ENCODE measurements at places on chromosomes 2 and 18.

DNA sequence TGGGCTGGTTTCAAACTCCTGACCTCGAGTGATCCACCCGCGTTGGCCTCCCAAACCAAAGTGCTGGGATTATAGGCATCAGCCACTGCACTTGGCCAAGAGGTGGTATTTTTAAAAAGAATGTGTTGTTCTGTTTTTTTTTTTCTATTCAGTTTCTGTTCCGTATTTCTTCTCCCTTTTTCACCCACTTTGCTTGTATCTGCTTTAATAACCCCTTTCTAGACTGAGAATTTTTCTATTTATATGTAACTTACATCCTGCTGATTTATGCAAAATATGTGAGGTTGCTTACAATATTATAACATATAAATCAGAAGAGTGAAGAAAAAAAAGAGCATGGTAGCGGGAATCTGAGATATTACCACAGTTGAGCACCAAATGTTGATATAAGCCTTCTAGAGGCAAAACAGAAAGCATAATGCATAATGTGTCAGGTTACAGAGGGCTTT is 17.2 kb upstream of the LYPD6B start:
- no peak for DNase-seq

DNA sequence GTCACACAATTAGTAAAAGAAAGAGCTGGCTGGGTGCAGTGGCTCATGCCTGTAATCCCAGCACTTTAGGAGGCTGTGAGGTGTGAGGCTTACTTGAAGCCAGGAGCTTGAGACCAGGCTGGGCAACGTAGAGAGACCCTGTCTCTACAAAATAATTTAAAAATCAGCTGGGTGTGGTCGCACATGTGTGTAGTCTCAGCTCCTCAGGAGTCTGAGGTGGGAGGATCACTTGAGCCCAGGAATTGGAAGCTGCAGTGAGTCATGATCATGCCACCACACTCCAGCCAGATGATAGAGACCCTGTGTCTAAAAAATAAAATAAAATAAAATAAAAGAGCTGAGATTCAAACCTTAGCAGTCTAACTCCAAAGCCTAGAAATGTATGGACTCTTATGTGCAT is 39.0 kb upstream of the NEDD4L start:
- DNase-seq: no peak

- no peak for DNase-seq
Observed at GRCh38 chr2:70888923-70889715, 46.6 kb upstream of the ATP6V1B1 start.

- DNase-seq: no peak
Observed at GRCh38 chr2:45913539-45913938, 262.1 kb downstream of the PRKCE start.

DNA sequence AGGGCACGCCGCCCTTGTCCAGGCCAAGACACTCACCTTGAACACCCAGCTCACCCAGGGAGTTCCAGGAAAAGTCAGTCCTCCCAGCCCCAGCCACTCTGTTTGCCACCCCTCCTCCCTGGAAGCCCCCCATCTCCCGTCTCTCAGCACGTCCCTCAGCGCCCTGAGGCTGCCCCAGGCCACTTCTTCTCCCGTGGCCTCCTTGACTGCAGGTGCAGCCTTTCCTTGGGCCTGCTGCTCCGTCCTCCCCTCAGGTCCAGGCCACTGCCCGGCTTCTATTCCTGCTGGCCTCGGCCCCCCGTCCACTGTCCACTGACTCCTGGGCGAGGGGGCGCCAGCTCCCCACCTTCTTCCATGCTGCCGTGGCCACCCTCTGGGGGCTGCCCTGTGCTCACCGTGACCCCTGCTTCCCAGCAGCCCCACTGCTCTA is 239.1 kb downstream of the HDAC4 start:
- no peak for DNase-seq

GRCh38 chr2:69384618-69385081 is 2.4 kb downstream of the GFPT1 start:
- no peak for DNase-seq

DNA sequence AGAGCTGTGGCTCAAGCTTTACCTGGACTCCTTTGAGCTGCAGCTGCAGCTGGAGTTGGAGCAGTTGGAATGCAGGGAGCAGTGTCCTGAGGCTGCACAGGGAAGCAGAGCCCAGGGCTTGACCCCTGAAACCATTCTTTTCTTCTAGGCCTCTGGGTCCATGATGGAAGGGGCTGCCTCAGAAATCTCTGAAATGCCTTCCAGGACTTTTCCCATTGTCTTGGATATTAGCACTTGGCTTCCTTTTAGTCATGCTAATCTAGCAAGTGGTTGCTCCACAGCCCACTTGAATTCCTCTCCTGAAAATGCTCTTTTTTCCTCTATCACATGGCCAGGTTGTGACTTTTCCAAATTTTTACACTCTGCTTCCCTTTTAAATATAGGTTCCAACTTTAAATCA is 108.6 kb upstream of the RNF152 start:
- no peak for DNase-seq

GRCh38 chr2:230908092-230908594 is 16.9 kb downstream of the GPR55 start:
- DNase-seq: no peak

DNA sequence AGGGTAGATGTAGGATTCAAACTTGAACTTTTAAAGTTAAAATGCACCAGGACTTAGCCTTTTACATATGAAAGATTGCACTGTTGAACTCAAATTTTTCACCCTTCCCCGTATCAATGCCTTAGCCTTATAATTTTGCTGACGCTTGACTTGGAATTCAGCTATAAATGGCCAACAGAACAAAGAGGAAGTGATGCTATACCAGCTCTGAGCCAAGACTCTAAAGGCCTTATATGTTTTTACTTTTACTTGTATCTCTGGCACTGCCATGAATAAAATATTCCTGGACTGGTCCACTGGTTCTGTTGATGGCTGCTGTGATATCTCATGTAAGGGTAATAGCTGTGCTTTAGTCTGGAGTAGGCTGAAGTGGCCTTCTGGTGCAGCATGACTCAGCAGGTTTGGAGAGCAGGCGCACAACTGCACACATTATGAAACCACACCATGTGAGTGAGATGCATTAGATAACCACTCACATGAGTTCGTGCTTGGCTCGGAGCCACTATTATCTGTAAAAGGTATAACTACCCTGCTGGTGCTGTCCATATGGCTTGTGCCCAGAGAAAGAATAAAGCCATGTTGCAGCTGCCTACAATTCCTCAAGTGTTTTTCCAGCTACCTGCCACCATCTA is 8.4 kb upstream of the IER3IP1 start:
- no peak for DNase-seq

GRCh38 chr2:107001062-107001461 is 115.1 kb upstream of the ST6GAL2 start:
- DNase-seq: no peak

DNA sequence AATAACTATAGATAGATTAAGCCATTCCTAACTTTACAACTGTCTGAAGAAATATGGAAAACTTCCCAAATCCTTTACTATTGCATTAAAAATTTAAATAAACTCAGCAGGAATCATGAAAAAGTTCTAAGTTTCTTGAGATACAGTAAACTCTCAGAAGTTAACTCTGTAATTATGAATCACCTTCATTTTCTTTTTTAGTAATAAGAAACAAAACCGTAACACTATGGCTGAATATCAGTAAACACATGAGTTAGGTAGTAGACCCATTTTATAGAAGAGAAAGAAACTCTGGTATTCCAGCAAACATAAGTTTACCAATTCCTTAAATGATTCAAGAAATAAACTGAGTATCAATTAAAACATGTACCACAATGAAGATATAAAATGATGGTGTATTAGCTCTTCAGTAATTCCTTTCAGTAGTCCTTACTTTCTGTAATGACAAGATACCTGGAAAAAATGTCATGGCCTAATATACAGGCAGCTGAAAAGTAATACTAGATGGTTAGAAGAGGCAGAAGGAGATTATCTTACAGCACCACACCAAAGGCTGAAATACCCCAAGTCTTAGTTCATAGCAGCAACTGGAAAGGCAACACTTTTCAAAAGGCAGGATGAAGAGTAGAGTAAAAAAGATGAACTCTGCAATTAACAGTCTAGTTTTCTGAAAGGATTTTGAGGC is 11.5 kb downstream of the TRIP12 start:
- no peak for DNase-seq

GRCh38 chr2:186460465-186460864 is 25.6 kb upstream of the ZC3H15 start:
- no peak for DNase-seq

DNA sequence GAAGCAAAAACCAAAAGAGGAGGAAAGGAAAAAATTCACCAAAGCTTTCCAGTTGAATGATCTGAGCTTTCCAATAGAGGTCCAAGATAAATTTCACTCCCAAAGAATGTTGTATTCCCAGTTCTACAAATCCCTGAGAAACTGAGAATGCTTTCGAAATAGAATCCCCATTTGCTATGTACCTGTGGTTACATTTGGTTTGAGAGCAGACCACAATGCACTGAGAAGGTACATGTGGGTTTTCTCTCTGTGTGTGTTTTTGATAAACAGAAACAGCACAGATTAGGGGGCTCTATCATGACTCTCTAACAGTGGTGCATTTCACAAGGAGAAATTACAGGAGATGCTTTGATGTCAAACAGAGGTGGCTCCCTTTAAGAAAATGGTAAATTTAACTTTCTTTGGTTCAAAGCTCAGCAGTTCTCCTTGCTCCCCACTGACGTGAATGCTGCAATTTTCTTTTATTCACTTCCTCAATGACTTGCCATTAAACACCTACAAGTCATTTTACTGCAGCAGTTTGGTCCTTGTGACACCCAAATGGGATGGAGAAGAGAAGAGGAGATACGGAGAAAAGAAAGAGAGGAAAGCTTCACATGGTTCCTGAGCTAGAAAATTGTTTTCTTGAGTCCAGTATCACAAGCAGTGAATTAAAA is 108.7 kb downstream of the EPHA4 start:
- DNase-seq: no peak
